ENCODE measurements at places on chromosomes 16 and 17.

DNA sequence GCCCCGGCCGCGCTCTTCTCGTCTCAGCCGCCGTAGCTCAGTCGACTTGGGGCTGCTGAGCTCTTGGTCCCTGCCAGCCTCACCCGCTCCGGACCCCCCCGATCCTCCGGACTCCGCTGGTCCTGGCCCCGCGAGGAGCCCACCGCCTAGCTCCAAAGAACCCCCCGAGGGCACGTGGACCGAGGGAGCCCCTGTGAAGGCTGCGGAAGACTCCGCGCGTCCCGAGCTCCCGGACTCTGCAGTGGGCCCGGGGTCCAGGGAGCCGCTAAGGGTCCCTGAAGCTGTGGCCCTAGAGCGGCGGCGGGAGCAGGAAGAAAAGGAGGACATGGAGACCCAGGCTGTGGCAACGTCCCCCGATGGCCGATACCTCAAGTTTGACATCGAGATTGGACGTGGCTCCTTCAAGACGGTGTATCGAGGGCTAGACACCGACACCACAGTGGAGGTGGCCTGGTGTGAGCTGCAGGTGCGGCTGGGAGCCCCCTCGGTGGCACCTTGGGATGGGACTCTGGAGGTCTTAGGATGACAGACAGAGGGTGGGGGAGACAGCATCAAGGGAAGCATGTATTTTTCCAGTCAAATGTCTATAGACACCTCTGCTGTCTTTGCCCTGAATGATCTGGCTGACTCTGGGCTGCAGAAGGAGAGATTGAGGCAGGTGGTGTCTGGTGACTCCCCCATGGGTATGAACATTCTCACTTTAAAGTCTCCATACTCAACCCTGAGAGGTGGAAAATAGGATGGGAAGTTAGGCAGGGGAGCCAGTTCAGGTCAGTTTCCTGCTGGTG, 635 bp downstream of the WNK4 start:
- no peak for DNase-seq

DNA sequence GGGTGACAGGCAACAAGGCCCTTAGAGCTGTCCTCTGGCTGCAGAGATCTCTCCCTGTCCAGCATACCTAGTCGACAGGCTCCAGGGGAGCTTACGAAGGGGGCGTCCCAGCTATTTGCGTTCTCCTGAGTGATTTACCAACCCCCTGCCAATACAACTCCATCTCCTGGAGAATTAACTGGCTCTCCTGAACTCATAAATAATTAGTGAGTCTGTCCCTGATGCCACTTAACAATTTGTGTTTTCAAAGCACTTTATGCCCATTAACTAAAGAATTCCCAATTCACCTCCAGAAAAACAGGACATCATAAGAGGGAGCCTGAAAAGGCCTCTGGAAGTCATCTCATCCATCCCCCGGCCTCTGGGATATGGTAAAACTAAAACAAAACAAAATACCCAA, 26.7 kb downstream of the SDK2 start:
- DNase-seq = no peak

GRCh38 chr16:78461087-78461486, 361.6 kb downstream of the WWOX start:
- DNase-seq = no peak

DNA sequence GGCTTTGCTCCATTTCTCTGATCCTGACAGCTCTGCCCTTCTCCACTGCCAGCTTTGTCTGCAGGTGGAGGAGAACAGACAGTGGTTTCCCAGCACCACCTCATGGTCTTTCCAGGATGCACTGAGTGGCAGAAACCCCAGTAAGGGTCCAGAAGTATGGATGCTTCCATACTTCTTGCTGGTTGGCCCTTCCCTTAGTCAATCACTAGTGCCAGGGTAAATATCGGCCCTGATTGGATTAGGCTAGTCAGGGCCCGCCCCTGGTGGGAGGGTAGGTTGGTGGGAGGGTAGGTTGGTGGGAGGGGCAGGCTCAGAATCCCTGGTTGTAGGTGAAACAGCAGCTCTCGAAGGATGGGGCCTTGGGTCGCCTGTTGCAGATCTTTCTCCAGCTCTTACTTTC, 10.2 kb downstream of the RNF213 start:
- no peak for DNase-seq

- DNase-seq = no peak
Measured at GRCh38 chr16:30760577-30761426, 1.1 kb downstream of the CFAP119 start.

GRCh38 chr17:65797809-65798208, 236.4 kb upstream of the AXIN2 start:
- peak; percentile 14 for DNase-seq

DNA sequence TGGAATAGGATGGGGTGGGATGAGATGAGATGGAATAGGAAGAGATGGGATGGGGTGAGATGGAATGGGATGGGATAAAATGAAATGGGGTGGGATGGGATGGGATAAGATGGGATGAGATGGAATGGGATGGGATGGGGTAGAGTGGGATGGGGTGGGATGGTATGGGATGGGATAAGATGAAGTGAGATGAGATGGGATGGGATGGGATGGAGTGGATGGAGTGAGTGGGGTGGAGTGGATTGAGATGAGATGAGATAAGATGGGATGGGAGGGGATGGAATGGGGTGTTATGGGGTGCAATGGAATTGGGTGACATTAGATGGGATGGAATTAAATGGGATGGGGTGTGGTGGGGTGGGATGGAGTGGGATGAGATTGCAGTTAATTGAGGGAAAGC, 279.2 kb upstream of the CDH5 start:
- no peak for DNase-seq

GRCh38 chr16:10868596-10869469, 8.2 kb upstream of the CIITA start:
- no peak for DNase-seq

DNA sequence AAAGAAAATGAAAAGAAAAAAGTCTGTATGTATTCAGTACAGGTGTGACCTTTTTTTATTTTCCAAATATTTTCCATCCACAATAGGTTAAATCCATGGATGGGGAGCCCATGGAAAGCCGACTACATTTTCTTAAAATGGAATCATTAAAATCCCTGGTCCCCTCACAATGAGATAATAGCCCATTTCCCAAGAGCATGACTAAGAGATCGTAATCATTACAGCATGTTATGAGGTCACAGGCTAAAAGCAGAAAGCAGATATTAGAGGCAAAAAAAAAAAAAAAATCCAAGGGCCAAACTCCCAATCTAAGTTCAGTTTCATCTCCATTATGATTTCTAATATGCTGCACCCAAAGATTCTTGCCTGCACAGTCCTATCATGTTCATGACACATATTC, 44.7 kb downstream of the CYTH1 start:
- DNase-seq = no peak

DNA sequence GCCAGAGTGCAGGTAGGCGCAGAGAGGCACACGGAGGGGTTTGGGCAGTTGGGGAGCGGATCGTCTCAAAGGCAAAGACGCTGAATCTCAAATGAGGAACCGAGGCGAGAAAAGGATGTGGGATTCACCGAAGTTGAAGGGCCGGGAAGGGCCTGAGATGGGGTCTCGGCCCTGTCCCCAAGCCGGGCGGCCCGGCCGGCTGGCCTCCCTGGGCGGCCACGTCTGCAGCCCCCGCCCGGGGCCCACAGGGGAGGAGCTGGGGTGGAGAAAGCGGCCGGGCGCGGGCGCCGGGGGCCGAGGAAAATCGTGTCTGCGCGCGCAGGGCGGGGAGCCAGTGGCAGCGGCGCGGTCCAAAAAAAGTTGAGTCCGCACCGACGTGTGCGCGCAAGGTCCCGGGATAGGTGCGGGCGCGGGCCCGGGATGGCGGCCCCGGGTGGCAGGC, 458 bp downstream of the SLC12A4 start:
- peak; percentile 51 for DNase-seq

DNA sequence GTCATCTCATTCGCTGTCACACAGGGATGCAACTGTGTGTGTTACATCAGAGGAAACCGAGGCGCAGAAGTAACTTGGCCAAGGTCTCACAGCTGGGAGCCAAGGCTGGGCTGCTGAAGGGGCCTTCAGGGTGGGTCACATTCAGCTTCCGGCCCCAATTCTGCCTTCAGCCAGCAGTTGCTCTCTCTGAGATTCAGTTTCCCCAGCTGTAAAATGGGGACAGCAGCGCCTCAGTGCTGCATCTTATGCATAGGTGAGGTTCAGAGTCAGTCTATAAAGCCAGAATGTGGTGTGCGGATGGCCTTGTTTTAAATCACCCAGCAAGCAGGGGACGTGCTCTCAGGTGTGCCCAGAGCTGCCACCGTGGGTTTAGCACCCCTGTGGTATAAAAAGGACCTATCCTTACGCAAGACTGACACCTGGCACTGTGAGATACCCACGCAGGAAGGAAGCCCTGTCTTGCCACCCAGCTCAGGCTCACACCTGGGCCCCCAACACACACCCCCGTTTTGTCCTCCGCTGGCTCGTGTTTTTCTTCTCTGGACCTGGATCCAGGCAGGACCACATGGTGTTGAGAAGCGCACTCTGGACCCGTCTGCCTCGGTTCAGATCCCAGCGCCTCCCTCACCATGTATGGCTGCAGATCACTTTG, 94.6 kb upstream of the GSE1 start:
- DNase-seq = no peak

GRCh38 chr16:29714396-29714795, 31.4 kb downstream of the C16orf54 start:
- DNase-seq = no peak

DNA sequence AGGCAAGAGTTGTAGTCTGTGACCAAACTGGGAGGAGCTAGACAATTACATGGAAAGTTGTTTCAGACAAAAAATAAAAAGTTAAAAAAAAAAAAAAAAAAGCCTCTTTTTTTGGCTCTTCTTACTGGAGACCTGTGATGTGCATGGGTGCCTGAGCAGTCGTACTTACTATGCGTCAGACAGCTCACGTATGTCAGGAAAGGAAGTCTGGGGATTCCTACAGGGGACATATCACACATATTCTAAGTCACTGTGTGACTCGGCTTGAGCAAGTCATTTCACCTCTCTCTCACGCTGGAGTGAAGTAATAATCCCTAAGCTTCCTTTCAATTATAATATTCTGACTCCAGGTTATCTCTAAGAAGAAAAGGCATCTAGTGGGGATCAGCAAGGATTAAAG, 6.0 kb downstream of the SLFN14 start:
- DNase-seq = no peak

GRCh38 chr17:71335212-71335611, 785.6 kb upstream of the SOX9 start:
- DNase-seq = no peak

GRCh38 chr16:79914961-79915720, 314.6 kb upstream of the MAF start:
- no peak for DNase-seq

- peak; percentile 39 for DNase-seq
Measured at GRCh38 chr16:87324411-87325275, 7.5 kb upstream of the C16orf95 start.

GRCh38 chr16:85483424-85483823, 129.7 kb upstream of the GSE1 start:
- DNase-seq = no peak

DNA sequence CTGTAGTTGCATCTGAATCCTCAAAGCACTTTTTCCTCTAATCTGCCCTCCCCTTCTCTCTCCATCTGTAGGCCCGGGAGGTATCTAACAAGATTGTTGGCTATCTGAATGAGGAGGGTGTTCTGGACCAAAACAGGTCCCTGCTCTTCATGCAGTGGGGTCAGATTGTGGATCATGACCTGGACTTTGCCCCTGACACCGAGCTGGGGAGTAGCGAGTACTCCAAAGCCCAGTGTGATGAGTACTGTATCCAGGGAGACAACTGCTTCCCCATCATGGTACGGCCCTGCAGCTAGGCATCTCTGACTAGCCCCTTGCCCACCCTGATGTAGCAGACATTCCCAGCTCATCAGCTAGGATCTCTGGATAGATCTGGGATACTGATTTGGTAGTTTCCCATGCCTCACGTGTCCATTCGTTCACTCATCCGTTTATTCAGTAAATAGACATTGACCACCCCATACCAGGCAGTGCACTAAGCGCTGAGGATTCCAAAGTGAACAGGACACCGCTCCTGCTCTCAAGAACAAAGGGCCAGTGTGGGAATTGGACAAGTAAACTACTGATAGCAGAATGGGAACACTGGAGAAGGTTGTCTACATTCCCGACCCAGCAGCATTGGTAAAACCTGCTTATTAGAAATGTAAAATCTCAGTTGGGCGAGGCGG, 12.1 kb downstream of the LPO start:
- no peak for DNase-seq

DNA sequence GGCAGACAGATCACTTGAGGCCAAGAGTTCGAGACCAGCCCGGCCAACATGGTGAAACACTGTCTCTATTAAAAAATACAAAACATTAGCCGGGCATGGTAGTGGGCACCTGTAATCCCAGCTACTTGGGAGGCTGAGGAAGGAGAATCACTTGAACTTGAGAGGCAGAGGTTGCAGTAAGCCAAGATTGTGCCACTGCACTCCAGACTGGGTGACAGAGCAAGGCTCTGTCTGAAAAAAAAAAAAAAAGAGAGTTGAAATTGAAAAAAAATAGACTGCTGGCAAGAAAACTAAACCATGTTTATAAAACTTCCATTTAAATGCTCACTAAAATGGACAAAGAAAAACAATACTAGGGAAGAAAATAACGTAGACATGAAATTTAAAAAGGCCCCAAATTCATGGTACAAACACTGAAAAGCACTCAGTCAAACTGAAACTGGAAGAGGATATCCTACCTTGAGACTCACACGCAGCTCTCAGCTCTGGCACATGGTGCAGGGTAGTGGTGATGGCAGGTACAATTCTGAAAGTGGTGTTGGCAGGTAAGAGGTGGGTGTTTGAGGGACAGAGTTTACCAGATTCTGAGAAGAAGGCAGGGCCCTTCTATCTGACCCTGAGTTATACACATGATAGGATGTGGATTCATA, 19.3 kb downstream of the CNTROB start:
- peak; percentile 56 for DNase-seq
